ENCODE measurements at places on chromosomes 5 and 9.
A peak's percentile ranks its signal among the peaks of the same experiment; 100 is the strongest.

GRCh38 chr5:122756264-122756911, 18.5 kb upstream of the SNX2 start:
- no peak for DNase-seq

- DNase-seq = no peak
Measured at GRCh38 chr5:137264041-137264440, 235.1 kb downstream of the SPOCK1 start.

DNA sequence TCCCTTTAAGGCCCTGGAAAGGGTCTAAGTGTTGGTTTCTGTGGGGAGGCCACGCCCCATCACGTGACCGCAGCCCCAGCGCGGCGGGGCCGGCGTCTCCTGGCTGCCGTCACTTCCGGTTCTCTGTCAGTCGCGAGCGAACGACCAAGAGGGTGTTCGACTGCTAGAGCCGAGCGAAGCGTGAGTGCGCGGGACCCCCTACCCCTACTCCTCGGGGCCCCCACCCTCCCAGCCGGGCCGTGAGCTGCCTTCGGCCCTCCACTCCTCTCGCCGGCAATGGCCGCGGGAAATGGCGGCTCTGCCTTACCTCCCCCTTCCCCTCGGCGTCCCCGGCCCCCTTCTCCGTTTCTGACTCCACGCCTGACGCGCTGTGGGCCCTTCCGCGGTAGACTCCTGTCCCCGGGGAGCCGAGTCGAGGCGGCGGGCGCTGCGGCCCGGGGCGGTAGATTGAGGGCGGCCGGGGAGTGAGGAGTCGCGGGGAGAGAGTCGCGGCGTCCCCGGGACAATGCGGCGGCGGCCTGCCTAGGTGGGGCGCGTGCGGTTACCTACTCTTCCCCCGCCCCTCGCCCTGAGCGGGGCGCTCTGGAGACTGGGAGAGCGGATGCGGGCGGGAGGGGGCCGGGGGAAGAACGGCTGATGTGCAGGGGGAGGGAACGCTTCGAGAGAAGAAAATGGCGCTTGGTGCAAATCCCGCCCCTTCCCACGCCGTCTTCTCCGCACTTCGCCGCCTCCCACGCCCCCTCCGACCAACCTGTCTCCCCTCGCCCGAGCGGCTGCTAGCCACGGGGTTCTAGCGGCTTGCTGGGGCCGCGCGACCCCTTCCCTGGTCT, at the start of gene SUB1:
Gene SUB1, plus strand, starts transcription at position 112 of the 830 bp plus-strand sequence. CDS start 2,956 bp downstream, outside the sequence.
- DNase-seq = peak; percentile 97

- no peak for DNase-seq
Measured at GRCh38 chr5:9661316-9662015, 31.3 kb upstream of the TAS2R1 start.

- DNase-seq = no peak
Measured at GRCh38 chr9:104843644-104844240, 79.8 kb downstream of the NIPSNAP3B start.

- no peak for DNase-seq
Measured at GRCh38 chr9:20473515-20474013, 148.7 kb downstream of the MLLT3 start.

DNA sequence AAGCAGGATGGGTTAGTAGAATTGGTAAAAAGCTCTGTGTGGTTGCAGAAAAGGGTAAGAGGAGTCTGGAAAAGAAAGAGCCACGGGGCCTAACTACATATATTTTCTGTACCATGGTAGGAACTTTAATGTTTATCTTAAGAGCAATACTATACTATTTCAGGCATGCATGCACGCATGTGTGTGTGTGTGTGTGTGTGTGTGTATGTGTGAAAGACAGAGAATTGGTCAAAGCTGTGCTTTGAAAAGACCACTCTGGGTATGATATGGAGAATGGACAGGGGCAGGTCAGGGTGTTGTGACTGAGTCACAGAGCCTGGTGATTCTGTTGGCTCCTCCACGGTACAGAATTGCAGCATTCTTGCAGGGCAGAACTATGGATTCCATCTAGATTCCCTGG, 339.3 kb downstream of the SLIT3 start:
- no peak for DNase-seq

DNA sequence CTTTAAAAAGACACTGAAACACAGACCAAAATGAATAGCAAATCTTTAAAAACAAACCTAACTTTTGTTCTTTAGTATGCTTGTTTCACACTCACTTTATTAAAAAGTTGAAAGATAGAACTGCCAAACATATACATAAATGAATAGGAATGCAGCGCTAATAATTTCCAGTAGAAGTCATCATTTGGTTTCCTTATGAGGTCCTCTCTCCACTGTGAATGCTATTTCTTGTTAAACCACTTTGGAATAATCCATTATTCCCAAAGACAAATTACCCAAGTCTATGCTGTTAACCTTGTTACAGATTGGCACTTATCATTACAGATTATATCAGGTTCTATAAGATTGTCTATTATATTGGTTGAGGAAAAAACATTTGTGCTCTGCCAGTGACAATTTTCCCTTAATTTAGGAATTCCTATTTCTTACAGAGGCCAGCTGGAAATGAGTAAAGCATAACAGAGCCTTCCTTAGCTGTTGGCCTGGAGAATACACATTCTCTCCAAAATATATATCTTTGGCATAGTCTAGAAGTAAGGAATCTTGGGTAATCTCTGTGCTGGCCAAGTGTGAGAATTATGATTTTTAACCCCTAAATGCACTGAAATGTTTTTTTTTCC, 29.3 kb upstream of the MINAR2 start:
- DNase-seq = no peak

- DNase-seq = no peak
Measured at GRCh38 chr5:136067422-136067821, 38.6 kb downstream of the TGFBI start.

DNA sequence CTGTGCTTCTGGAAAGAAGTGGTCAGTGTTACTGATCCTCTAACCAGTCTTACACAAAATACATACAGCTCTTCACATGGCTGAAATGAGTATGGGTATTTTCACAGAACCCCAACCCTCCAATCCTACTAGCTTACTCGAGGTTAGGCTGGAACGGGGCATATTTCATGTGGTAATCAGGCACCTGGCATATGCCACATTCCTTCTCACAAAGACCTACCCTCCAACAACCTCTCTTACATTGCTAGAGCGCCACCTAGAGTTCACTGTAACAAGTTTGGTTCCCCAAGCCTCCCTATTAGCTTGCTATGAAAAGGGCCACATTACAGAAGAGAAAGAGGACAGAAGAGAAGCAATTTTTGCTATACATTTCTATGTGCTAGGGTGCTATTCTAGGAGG, 597.3 kb downstream of the PRELID2 start:
- DNase-seq = peak; percentile 69

DNA sequence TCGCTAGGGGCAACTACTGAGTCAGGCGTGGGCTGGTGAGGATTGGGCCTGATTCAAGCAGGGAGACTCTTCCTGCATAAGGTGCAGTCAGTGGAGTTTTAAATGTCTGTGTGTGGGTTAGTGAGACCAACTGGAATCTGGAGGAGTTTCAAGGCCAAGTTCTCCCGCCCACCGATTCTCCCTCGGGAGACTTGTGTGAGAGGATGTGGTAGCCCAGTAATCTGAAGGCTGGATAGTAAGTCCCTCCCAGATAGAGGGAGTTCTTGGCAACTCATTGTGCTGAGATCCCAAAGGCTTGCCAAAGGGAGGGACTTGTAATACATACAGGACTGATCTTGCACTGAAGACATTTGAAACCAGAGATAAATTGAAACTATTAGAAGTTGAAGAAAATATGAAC, 51.8 kb downstream of the WDR36 start:
- no peak for DNase-seq

DNA sequence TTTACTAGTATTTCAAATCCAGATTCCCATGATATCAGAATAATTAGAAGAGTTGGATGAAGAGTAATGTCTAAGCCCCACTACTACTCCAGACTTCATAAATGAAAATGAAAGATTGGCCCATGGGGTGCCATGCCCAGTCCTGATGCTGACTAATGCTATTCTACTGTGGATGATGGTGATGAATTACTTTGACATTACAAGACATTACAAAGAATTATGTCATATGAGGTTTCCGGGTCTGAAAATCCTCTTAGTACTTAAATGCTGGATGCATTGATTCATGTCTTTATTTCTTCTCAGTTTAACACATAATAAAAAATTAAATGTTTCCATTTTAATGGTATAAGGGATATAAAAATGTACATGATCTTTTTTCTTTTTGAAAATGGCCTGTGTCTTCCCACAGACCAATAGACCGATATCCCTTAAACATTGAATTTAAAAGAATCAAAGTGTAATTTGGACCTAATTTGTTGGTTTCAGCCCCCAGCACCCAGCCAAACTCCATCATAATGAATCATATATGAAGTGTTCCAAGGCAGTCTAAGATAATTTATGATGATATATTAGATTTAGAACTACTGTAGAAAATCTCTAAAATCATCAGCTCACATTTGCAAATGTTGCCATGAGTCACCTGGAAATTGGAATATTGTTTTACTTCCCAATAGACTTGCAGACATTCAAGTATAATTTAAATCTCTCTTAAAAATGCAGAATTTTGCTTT, 223.6 kb upstream of the SGCD start:
- DNase-seq = no peak

GRCh38 chr5:124649491-124650146, 96.8 kb downstream of the ZNF608 start:
- peak; percentile 82 for DNase-seq

- no peak for DNase-seq
Measured at GRCh38 chr9:35579130-35579529, 25.9 kb upstream of the TESK1 start.

DNA sequence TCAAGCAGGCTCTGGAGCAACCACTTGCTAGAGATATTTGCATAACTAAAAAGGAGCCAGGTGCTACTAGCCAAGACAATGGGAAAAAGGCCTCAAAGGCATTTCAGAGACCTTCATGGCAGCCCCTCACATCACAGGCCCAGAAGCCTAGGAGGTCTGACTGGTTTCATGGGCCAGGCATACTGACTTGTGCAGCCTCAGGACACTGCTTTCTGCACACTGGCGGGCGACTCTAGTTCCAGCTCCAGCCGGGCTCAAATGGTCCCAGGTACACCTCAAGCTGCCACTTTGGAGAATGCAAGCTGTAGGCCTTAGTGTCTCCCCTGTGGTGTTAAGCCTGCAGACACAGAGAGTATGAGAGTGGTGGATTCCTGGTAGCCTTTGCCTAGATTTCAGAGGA, 27.1 kb downstream of the COX7C start:
- no peak for DNase-seq

DNA sequence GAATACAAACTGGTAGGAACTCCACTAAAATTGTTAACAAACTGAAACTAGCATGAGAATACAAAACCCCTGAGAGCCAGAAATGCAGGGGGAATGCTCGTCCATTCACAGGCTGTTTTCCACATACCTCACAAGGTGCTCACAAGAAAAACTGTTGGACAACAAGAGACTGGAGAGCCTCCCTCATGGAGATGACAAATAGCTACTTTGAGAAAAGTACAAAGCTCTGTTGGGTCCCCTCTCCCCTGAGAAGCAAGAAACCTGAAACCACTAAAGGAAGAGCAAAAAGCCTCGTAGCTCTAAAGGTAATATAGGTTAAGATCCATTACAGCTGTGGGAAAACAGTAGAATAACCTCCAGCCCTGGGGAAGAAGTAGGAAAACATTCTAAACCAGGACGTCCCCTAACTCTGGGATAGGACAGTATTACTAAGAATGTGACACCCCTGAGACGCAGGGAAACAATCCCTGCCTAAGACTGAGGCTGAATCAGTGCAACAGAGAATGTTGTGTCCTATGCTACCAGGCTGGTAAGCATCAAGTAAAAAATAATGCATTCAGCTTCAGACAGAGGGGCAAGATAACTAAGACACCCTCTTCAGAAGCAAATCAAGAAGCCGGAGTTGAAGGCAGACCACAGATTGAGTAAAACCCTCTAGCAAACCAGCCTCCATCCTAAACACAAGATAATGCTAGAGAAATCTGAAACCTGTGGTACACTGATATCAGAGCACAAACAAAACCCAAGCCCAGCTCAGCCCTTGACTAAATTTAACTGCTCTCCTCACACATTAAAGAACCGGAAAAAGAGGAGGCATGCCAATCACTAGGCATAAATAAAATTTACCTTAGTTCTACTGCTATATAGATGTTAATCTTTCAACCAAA, 160.2 kb downstream of the SSBP2 start:
- no peak for DNase-seq

- peak; percentile 8 for DNase-seq
Measured at GRCh38 chr9:69549310-69550202, 122.6 kb downstream of the APBA1 start.

DNA sequence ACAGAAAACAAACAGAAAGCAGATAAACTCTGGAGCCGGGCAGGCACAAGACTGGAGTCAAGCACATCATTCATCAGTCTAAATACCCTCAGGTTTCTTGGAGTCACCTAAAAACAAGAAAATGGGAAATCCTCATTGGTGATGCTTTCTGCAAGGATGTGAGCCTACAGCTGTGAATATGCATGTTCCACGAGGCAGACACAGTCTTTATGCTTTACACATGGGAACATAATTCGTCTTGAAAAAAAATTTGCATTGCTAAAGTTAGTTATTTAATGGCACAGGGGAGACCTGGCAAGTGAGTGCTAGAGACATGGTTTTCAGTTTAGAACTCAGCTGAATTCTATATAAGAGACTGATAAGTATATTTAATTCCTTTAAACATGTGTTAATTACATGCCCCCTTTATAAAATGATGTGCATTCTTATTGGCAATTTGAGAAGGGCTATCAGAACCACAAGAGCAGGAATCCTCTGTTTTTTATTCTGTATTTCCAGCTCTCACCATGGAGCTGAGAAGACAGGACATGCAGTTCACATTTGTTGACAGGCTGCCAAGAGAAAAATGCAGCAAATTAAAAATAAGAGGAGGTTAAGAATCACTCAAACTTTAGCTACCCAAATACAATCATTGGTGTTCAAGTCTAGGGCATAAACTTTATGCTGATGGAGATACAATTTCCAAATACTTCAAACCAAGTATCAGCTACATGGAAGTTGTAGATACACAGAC, 438.0 kb upstream of the MPDZ start:
- no peak for DNase-seq

DNA sequence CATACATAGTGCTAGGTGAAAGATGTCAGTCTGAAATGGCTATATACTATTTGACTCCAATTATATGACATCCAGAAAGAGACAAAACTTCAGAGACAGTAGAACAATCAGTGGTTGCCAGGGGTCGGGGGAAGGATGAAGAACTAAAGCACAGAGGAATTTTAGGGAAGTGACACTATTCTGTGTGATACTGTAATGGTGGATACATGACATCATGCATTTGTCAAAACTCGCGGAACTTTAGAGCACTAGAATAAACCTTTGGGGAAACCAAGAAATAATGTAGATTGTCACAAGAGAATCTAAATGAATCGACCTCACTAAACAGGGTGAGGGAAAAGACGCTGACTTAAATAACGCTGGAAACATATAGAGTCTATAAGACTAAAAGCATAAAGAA, 107.0 kb upstream of the RETREG1 start:
- DNase-seq = no peak

- no peak for DNase-seq
Measured at GRCh38 chr5:179414459-179415261, 69.4 kb upstream of the ADAMTS2 start.
